Uterus (tissue), 4 donors: ENCODE measurements at places on chromosomes 13 and 19.

DNA sequence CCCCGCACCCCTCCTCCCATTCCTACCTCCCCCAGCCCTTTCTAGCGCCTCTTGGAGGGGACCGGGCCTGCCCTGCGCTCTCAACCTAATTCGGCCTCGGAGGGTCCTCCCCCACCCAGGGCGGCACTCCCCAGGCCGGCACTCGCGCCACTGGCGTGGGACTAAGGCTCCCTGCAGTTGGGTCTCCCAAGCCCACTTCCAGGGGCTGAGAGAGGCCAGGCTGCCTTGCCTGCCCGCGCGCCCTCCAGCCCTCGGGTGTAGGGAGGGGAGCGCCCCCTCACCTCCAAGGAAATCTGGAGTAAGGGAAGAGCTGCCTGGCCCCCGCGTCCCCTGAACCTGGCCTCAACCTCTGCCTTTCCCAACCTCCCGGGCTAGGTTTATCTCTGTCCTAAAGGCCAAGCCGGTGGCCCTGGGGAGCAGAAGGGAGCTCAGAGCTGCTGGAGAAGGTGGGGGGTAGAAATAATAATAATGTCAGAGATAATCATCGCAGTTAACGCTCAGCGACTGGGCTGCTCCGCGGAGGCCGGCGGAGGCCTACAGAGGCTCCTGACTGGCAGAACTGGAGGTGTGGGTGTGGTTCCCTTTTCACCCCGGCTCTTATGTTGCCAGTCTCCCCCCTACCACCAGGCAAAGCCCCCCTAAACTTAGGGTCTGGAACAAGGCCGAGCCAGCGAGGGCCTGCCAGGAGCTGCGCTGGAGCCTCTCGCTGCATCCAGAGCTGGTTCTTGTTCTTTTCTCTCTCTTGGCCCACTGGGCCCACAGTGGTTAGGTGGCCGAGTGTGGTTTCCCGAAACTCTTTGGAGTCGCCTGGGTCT is 9.6 kb downstream of the ZIC2 start:
- DNase-seq, result no peak

DNA sequence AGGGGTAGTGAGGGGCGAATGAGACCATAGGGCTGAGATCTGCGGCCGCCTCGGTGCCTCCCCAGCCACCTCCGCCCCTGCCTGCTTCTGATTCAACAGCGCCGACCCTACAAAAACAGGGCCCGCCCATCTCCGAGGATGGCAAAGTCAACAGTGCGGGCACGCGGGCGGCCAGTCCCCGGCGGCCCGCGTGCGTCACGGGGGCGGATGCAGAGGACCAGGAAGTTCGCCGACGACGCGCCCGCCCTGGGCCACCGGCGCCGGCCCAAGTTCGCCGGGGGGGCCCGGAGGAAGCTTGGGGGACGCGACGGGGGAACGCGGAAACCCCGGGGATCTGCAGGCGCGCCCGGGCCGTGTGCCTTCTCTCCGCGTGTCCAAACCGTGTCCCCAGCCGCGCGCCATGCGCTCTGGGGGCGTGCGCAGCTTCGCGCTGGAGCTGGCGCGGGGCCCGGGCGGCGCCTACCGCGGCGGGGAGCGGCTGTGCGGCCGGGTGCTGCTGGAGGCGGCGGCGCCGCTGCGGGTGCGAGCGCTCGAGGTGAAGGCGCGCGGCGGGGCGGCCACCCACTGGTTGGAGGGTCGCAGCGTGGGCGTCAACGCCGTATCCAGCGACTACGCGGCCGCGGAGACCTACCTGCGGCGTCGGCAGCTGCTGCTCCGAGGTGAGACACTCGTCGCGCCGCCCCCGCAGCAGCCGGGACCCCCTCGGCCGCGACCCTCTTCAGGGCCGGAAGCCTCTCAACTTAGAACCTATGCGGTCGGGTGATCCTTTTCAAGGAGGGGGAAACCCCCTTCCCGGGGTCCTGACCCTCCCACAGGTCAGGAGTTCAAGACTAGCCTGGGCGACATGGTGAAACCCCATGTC is 6.8 kb upstream of the ARRDC2 start:
- peak; percentile 85 for DNase-seq

DNA sequence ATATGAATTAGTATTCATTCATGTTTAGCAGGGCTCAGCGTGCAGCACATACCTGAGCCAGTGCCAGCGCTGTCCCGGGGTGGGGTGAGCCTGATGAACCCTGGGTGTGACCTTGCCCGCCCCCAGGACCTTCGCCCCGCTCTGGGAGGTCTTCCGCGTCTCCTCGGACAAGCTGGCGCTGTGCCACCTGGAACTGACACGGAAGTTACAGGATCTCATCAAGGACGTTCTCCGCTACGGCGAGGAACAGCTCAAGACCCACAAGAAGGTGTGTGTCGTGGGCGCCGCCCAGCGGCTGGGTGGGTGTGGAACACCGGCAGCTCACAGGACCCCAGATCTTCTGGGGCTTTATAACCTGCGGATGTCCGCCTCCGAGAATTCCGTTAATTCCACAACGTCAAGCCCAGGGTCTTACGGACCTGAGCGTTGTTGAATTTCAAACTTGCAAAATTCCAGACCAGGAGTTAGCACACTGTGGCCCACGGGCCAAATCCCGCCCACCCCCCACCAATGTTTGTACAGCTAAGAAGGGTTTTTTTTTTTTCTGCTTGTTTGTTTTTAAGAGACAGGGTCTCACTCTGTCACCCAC is 15.4 kb downstream of the FCHO1 start:
- peak; percentile 44 for DNase-seq

GRCh38 chr13:54953786-54954185 is 1925.2 kb downstream of the OLFM4 start:
- no peak for DNase-seq

- DNase-seq, result no peak
These were observed 123.5 kb downstream of the CRYL1 start for GRCh38 chr13:20401931-20402856.

GRCh38 chr13:25943658-25944057 is 108.2 kb downstream of the SHISA2 start:
- DNase-seq, result no peak

DNA sequence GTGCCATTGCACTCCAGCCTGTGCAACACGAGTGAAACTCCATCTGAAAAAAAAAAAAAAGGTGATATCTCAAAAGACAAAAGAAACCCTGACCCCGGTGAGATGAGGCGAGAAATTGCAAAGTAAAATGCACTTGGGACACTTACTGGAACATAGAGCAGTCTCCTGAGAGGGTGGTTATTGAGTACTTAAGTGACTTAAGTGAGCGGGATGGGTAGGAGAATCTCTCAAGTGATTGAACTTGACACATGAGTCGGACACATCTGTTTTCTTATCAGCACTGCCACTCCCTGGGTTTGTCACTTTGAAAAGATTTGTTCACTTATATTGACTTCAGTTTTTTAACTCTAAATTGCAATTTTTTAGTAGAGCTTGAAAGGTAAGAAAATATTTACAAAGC is 2.8 kb downstream of the ZNF429 start:
- no peak for DNase-seq

GRCh38 chr19:4310247-4311121 is 6.1 kb downstream of the FSD1 start:
- no peak for DNase-seq

GRCh38 chr13:99871249-99871898 is 100.2 kb downstream of the ZIC5 start:
- no peak for DNase-seq

DNA sequence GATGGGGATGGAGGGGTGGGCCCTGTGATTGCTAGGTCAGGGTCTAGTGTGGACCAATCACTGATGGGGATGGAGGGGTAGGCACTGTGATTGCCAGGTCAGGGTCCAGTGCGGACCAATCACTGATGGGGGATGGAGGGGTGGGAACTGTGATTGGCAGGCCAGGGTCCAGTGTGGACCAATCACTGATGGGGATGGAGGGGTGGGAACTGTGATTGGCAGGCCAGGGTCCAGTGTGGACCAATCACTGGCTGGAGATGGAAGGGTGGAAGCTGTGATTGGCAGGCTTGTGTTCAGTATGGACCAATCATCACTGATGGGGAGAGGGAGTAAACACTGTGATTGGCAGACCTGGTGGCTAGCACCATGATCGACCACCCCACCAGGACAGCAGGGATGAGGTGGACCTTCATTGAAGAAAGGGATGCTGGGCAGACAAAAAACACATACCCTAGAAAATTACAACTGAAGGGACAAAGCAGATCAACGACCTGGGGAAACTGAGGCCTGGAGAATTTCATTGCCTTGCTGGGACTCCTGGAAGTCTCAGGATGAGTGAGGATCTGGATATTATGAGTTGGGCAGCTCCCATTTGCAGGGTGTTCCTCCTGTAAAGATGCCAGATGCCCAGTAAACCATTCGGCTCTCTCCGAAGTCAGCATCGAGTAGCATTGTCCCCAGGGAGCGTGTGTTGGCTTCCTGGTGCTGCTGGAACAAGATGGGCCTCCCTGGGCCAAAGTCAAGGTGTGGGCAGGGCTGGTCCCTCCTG is 15.5 kb downstream of the TMPRSS9 start:
- DNase-seq, result no peak

DNA sequence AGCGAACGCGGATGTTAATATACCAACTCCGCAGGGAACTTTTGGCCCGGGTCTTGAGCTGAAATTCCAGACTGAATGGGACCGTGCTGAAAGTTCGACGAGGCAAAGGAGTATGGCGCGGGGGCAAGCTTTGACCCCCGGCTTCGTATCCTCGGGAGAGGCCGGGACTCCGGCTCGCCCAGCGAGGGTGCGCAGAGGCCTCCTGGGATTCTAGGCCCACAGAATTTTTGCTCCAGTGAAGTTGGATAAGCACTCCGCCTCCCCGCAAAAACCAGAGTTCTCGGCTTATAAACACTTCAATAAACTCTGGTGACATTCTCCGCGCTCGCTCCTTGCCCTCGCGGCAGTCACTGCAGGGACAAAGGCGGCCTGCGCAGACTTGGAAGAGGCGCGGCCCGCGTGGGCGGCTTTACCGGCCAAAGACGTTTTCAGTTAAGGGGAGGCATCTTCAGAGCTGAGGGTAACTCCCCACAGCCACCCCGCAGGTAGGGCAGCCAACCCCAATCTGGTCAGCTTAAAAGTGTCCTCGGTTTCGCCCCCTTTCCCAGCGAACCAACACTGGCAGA is 112.6 kb downstream of the KCNRG start:
- no peak for DNase-seq

- DNase-seq, result no peak
These were observed 669.2 kb downstream of the DIAPH3 start for GRCh38 chr13:59494560-59494970.

DNA sequence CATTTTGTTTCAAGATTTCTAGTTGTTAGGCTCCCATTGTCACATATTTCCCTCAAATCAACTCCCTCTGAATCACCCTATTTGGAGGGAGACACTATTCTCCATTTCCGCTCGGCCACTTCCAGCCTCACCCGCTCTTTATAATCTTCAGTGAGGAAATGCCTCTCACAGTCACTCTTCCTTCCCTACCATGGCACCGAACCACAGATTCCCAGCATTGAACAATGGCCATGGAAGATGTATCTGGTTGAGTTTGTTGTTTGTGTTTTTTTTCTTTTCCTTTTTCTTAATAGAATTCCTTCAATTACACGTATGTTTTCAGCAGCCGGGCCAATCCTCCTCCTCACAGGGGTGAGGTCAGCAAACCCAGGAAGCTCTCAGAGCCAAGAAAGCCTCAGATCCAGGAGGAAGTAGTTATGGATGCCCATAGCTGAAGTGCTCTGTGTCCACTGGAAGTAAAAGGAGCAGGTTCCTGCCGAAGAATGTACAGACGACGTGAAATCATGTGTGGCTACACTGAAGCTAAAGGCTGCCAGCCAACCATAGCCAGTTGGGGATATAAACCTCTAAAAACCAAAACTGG is 472.1 kb downstream of the FOXO1 start:
- no peak for DNase-seq

DNA sequence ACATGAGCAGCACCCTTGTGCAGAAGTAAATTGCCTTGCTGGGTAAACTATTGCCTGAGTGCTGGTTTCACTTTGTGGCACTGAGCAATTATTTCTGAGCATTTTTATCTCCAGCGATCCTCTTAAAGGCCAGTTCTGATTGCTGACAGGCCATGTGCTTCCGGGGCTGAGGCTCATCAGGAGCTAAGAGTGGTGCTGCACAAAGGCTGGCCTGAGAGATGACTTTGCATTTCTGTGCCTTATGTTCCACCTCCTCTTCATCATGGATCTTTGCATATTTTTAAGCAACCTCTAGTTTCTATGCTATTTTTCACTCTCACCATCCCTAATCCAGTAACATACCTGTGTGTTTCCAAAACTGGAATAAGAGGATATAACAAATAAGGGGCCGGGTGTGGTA is 17.6 kb upstream of the COG6 start:
- DNase-seq, result no peak

DNA sequence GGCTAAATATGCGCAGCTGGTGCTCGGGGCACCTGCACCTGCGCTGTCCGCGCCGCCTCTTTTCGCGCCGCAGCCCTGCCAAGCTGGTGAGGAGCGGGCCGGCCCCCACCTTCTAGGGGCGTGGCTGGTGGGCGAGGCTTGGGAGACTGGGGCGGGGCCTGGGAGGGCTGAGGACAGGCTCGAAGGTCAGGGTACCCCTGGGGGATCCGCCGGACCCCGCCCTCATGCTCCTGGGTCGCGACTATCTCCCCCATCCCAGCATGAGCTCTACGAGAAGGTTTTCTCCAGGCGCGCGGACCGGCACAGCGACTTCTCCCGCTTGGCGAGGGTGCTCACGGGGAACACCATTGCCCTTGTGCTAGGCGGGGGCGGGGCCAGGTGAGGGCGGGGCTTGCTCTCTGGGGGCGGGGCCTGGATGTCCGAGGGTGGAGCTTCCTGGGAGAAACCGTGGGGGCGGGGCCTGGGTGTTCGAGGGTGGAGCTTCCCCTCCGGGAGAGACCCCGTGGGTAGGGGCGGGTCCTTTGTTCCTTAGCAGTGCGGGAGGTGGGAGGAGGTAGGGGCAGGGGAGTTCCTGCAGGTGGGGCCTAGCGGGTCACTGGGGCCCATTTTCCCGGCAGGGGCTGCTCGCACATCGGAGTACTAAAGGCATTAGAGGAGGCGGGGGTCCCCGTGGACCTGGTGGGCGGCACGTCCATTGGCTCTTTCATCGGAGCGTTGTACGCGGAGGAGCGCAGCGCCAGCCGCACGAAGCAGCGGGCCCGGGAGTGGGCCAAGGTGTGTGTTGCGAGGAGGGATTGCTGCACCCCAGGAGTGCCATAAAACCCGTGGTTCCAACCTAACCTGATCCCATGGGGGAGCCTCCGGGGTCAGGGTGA is 19.7 kb downstream of the PNPLA6 start:
- DNase-seq, result no peak

DNA sequence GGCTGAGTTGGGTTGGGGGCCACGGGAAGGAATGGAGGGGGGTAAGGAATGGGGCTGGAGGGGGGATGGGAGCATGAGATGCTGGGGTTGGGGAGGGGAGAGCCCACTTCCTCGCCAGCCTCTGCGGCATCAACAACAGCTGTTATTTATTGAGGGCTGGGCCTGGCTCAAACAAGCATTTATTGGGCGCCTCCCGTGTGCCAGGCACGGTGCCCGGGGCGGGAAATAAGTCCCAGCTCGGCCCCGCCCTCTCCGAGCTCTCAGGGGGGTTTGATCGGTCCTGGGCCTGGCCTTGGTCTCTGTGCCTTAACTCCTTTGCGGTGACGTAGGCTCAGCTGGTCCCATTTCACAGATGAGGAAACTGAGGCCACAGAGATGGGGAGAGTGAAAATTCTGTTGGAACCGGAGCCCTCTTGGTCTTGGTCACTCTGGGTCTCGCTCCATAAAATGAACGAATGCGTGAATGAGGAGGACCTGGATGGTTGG is 919 bp upstream of the ADAMTS10 start:
- peak; percentile 36 for DNase-seq

GRCh38 chr13:30175166-30175565 is 132.2 kb downstream of the KATNAL1 start:
- DNase-seq, result no peak

- DNase-seq, result peak; percentile 84
These were observed at the start of gene CDC42EP5 for GRCh38 chr19:54473071-54473891. Gene CDC42EP5, minus strand, starts transcription at chr19:54473296. Its CDS starts 7,749 bp downstream, at chr19:54465547.
